ENCODE measurements at places on chromosomes 16 and 17.

DNA sequence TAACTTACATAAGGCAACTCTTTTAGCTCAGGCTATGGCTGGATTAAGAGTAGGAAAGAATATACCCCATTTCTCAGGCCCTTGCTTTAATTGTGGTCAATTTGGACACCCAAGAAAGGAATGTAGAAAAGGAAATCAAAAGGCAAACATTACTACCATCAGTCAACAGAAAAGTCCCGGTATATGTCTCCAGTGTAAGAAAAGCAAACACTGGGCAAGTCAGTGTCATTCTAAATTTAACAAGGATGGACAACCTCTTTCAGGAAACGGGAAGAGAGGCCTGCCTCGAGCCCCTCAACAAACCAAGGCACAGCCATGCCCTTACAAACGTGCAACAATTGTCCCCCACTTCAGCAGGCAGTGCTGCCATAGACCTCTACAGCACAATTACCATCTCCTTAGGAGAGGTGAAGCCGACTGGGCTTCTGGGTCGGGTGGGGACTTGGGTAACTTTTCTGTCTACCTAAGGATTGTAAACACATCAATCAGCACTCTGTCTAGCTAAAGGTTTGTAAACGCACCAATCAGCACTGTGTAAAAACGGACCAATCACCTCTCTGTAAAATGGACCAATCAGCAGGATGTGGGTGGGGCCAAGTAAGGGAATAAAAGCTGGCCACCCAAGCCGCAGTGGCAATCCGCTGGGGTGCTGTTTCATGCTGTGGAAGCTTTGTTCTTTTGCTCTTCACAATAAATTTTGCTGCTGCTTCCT, 12.4 kb downstream of the MRPL58 start:
- no peak for DNase-seq

- DNase-seq: peak; percentile 60
These were observed 3.2 kb downstream of the ZSCAN10 start for GRCh38 chr16:3095869-3096268.

DNA sequence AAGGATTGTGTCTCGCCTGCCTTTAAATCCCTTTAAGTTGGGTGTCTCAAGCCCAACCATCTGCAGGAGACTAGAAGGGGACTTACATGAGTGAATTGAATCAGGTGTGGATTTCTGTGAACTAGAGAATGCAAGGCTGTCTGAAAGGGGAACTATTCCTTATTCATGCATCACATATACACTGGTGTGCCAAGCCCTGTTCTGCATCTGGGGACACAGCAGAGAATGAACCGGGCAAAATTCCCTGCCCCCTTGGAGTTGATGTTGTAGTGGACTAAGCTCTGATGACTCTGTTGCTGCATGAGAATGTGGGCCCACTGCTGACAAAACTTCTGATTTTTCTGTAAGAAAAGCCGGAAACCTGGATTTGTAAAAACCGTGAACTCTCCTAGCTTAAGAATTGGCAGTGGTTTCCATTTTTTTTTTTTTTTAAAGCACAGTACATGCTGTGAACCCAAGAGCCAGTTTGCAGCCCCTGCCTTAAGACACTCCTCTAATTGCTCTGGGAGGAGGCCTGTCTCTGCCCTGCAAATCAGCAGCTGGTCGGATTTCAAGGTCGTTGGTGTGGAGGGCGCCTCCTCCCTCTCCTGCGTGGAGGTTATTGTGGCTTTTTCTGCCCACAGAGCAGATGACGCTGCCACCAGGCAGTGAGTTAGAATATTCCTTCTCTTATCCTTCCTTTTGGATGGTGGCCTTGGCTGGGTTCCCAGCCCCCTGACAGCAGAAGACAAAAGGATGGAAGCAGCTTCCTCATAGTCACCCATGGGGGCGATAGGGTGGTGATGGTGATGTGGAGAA, 131.0 kb downstream of the PRKCB start:
- DNase-seq: no peak

GRCh38 chr16:879461-879861, 78.9 kb upstream of the GNG13 start:
- DNase-seq: no peak

DNA sequence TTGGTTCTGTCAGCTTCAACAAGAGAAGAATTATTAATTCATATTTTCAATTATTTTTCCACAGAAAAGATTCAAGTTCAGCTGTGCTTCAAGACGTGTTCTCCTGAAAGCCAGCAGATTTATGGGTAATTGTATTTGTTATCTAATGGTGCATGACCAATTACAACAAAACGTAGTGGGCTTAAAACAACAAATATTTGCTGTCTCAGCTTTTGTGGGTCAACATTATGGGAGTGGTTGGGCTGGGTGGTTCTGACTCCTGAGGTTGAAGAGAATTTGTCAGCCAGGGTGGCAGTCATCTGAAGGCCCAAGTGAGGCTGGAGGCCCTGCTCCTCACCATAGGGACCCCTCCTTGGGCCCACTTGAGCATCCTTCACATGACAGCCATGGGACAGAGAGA, 24.1 kb upstream of the KREMEN2 start:
- no peak for DNase-seq

DNA sequence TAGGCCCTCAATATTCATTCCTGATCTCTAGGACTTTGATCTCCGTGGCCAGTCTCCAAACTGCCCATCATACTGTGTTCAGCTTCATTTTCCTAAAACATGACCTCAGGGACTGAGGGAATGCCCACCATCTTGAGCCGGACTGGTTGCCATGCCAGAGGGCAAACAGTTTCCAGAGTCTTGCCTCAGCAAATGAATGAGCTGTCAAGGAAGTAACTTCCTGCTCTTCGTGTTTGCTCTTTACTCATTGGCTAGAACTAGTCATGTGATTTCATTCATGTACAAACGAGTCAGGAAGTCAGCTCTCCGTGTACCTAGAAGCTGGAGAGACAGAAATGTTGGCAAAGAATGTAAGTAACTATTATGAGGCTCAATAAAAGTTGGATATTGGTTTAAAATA, 50.2 kb downstream of the ANKFN1 start:
- DNase-seq: no peak

DNA sequence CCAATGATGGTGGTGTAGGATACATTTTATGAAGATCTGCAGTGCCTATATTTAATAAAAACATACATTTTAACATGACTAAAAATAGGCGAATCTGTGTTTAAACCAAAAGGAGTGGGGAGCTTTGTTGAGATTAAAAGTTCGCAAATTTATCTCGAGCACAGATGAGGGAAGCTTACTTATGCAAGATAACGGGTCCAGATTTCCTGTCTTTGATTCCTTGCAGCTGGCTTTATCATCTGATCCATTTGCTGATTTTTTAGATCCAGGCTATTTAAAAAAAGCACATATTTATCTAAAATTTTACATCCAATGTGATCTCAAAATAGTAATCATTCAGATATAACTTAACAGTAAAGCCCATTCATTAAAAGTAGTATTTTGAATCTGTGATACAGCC, 57.0 kb upstream of the INTS2 start:
- no peak for DNase-seq

DNA sequence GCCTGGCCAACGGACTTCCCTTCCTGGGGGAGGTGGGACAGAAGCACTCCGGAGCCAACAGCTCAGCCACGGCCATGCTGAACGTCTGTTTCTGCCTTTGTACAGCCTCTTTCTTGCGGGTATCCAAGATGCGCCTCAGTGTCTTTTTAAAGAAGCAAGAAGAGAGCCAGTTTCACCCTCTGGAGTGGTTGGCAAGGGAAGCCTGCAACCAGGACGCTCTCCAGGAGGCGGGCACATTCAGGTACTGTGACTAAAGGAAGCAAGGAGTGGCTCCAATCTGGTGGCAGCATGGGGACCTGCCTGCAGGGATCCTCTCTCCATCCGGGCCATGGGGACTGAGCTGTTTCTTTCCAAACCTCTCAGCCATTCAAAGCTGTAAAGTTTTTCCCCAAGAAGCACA, 60.6 kb upstream of the ENDOV start:
- no peak for DNase-seq

DNA sequence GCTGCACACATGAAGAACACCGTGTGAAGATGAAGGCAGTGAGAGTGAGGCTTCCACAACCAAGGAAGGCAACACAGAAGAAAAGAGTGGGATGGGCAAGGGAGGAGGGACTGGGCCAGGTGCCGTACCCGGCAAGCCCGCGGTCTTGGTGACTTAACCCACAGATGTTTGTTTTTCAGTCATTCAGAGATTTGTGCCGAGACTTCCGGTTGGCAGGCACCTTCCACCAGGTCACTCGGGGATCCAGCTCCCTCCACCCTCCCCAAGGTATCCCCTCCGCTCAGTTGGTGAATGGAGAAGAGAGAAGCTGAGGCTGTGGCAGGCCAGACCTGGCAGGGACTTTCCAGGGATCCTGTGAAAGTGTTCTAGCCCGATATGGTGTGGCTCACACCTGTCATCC, 4.9 kb upstream of the KREMEN2 start:
- DNase-seq: no peak

DNA sequence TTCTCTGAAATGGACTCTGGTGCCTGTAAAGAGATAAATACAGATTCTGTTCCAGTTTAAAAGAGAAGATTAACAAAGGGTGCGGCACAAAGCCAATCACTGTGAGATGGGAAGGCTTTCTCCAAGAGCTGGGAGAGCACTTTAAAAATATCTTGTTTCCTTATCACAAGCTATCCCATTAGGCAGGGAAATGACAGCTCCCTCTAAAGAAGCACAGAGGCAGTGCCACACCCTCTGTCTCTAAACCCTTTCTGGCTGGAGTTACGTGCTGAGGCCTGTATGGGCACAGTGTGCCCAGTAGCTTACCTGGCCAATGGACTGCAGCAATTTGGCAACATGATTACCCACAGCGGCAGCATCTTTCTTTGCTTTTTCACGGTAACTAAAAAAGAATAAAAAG, 9.0 kb upstream of the TERB1 start:
- DNase-seq: no peak

GRCh38 chr17:65888649-65889048, 303.3 kb downstream of the CEP112 start:
- DNase-seq: no peak

- no peak for DNase-seq
These were observed 9.0 kb downstream of the PIK3R5 start for GRCh38 chr17:8956465-8956902.

GRCh38 chr16:54176376-54176901, 110.1 kb downstream of the IRX3 start:
- no peak for DNase-seq

GRCh38 chr17:40111221-40112128, 10.3 kb upstream of the MSL1 start:
- DNase-seq: no peak

- no peak for DNase-seq
These were observed 173.5 kb downstream of the AIPL1 start for GRCh38 chr17:6261466-6261865.

- no peak for DNase-seq
These were observed 62.1 kb downstream of the GAN start for GRCh38 chr16:81376880-81377279.

- no peak for DNase-seq
These were observed 9.7 kb upstream of the ITGB3 start for GRCh38 chr17:47243737-47244598.

DNA sequence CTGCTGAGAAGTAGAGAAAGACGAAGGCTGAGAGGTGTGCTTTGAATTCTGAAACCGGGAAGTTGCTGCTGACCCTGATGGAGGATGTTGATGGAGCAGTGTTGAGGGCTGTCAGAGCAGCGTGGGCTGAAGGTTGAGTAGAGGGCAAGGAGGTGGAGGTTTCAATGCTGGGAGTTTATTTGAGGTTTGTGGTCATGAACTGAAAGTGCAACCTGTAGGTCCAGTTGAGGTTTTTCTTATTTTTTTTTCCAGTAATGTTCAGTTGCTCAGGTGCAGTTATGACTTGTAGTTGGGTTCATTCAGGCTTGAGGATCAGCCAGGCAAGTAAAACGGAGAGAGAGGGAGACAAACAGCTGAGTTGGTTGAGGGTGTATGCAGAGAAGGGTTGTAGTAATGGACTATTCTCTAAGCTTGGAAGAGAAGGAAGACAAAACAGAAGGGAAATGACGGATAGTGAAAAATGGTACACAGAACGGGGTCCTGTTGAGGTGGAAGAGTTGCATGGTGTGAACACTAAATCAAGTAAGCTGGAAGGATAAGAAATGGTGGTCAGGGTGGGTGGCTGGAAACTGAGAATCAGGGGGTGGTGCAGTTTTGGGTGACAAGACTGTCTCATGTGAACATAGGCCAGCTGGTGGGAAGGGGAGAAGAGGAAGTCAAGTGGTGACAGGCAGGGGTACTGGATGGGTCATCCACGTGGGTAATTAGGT, 8.7 kb upstream of the UBE2G1 start:
- peak; percentile 26 for DNase-seq

- no peak for DNase-seq
These were observed 68.1 kb upstream of the SEC14L1 start for GRCh38 chr17:77072670-77073069.

GRCh38 chr16:20944861-20945574, 44.4 kb downstream of the LYRM1 start:
- DNase-seq: peak; percentile 81

DNA sequence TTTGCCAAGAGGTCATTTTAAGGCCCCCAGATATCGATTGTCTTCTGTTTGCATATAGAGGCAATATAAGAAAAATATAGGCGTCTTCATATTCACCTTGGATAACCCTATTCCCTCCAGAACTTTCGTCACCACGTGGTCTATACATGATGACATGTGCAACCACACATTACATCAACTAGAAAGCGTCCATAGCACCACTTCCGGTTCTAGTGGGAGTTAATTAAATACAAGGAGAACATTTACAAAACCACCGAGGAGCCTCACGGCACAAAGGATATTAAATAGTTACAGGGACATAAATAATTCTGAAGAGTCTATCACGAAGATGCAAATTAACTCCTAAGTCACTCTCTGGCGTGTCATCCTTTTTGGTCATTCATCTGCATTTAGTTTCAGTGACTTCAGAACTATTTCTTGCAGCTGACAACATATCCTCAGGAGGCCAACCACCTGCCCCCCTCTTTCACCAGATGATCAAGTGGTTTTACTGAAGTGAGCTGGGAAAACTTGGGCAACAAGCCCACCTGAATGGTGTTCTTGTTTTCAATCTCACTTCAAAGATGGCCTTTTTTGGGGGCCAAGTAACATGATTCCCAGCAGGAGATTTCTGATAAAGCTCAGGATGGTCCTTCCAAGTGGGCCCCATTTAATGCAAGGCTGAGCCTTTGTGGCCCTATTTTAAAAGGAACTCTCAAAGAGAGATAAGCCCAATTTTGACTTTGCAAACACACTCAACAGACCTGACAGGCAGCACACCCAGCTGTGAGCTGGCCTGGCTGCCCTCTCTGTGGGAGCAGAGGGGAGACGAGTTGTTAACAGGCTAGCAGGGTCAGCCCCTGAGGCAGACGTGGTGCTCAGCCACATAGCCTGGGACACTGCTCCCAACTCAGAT, 15.3 kb downstream of the CMTM3 start:
- DNase-seq: no peak

- no peak for DNase-seq
These were observed 41.4 kb upstream of the MEIOC start for GRCh38 chr17:44614862-44615261.
